ENCODE measurements at places on chromosomes 3 and 15.

- no peak for DNase-seq
Measured at GRCh38 chr15:33443708-33444107, 132.9 kb downstream of the RYR3 start.

DNA sequence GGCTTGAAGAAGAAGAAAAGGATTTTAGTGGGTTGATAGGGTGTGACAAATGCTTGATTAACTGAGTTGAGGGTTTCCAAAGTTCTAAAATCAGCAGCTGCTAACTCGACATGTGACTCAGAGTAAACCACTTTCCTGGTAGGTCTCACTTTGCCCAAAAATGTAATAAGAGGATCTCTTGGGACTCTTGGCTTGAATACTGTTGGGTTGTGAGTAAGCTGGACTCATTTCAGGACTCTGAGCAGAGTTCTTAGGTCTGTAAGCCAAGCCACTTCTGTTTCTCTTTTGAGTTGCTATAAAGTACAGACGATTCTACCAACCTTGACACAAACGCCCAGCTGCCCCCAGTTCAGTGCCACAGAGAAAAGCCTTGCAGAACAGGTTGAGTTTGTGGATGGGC lies 241.1 kb downstream of the ZNF621 start:
- no peak for DNase-seq

GRCh38 chr3:81953111-81953510 lies 191.7 kb upstream of the GBE1 start:
- DNase-seq, result no peak

- no peak for DNase-seq
Measured at GRCh38 chr3:71185733-71186455, 397.6 kb downstream of the FOXP1 start.

- no peak for DNase-seq
Measured at GRCh38 chr15:46660096-46660842, 1025.4 kb downstream of the SQOR start.

DNA sequence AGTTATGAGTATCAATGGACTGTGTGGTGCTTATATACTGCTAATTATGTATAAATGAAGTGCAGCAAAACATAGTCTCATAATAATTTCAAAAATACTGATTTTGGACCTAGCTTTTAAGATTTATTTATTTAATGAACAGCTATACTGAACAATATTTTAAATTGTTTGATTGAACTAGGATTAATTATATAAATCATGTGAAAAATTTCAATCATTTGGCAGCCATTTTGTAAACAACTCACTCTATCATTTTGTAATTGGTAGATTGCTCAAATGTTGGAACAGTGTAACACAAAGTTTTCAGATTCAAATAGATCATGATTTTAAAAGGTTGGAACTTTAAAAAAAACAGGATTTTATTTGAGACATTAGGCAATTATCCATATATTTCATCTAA lies 47.0 kb downstream of the EPHA3 start:
- no peak for DNase-seq

GRCh38 chr3:13535526-13535875 lies 13.4 kb upstream of the FBLN2 start:
- DNase-seq, result no peak

DNA sequence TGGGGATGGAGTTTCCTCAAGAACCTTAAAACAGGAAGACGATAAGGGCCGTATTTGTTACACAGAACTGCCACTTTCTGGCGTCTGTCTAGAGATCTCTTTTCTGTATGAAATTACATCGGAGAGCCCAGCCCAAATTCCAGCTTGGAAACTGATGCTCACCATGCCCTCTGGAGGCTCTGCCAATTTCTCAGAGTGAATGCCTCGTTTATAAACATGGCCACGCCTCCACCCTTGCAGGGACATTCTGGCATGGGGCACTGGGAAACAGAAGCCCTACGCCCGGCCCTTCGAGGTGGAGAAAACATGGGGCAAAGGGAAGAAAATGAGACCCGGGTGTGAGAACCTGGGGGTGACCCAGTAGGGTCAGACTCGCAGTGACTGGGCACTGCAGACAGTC lies 53.4 kb upstream of the SEC13 start:
- DNase-seq, result no peak

DNA sequence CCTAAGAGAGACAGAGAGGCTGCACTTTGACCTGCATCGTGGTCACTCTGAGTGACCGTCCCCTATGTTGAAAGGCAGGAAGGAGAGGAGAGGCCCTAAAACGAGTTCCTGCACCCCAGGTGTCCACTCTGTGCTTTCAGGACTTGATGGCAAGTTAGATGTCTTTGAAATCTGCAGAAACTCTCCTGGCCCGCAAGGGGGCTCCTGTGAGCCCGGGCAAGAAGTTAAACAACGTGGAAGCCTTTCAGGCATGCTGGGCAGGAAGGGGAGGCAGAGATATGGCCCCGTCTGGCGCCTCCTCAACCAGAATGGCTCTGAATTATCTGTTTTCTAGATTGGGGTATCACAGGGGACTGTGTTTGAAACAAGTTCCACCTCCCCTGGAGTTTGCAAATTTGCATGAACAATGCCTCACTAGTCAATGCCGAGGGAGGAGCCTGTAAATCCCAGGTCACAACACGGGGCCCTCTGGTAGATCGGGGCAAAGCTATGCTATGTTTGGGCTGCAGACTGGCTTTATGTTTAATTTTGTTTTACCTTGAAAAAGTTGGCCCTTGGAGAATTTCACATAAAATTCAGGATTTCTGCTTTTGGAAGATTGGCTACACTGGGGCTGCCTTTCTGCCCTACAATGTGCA lies 9.8 kb downstream of the CTXND1 start:
- no peak for DNase-seq

- DNase-seq, result no peak
Measured at GRCh38 chr3:135050536-135050935, 255.5 kb downstream of the EPHB1 start.

DNA sequence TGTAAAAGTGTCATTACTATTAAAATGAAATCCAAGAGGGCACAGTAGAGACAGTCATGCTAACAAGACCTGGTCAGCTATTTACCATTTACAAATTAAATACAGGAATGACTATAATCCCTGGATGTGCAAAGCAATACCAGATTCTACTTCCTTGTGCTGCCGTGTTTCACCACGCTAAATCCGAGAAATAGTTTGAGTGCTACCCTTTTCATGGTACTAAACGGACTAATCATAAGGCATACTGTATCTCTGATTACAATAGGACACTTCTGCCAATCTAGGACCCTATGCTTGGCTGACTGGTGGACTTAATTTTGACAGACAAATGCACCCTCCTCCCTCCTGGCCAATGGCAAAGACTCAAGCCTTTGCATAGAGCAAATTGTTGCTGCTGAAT lies 63.0 kb upstream of the NR2F2 start:
- DNase-seq, result no peak

DNA sequence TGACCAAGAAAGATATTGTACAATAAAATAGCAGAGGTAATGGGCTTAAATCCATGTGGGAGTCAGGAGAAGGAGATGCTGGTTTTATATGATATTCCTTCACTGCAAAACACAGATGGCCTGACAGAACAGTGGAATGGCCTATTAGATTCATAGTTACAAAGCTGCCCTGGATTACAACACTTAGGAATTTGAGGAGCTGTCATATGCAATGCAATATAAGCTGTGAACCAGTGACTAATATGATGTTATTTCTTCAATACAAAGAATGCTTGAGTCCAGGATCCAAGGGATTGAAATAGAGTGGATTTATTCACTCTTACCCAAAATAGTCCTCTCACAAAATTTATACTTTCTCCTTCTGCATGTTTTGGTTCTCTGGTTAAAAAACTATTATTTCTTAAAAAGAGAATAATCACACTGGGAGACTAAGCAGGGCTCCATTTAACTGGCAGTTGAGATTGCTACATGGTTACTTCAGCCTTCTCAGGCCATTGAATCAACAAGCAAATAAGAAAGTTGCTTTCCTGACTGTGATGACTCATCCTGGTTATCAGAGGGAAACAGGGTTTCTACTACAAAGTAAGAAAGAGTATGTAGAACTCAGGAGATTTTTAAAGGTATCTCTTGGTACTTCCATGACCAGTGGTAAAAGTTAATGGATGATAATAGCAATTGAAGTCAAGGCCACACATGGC lies 79.8 kb upstream of the ZPLD1 start:
- no peak for DNase-seq

DNA sequence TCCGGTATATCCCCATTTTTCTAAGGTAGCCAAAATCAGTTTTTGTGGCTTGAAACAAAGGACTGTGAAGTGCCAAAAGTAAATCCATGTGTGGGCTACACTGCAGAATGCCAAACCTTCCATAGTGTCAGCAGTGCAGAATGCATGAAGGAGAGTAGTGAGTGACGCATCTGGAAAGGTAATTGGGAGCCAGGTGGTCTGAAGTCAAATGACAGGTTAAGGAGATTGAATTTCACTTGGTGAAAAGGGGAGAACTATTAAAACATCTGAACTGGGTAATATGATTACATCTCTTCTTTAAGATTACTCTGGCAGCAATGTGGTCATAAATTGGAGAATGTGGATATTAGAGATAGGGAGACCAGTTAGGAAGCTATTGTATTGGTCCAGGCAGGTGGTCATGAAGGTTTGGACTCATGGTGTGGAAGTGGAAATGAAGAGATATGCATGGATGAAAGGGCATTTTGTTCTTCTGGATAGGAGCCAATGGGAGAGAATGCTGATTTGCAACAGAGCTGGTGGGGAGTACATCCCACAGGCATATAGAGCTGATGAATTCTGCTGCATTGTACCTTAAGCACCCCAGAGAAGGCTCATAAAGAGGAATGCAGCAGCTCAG lies 118.2 kb downstream of the ECT2 start:
- DNase-seq, result no peak

DNA sequence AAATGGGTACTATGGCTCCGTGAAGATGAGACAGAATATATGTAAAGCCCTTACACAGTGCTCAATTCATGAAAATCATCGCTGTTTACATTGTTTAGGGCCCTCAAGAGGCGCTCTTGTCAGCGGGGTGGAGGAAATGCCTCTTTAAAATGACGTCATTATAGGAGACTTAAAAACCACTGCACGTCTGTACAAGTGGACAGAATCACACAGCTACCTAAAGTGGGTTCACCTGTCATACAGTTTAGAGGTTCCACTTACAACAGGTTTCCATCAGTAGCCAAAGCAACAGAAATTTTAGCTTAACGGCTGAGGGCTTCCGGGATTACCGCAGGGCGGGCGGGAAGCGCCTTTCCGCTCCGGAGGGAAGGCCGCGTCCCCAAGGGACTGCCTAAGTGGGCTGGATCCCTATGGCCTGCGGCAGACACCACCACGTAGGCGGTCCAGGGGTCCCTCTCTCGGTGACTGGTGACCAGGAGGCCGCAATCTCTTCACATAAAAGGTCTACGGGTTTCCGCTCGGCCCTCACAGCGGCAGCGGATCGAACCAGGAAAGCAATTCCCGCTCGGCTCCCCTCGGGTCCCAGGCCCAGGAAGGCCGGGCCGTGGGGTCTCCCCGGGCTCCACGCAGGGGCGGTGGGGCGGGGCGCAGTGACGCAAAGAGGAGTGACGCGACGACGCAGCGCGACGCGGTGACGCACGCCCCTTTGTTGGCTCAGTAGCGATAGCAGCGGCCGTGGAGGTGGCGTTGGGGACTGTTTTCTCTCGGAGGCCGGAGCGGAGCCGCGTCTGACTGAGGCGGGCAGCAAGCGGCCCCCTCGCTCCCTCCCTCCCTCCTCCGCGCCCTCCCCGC lies at the start of gene ARIH1:
Gene ARIH1 (plus strand): TSS at position 717 of the 852 bp plus-strand sequence. CDS start 310 bp downstream, outside the sequence.
- peak; percentile 96 for DNase-seq

GRCh38 chr15:50758712-50759205 lies 6.7 kb downstream of the SPPL2A start:
- no peak for DNase-seq

Measured in T-helper 9 cell (primary cell).